ENCODE measurements at places on chromosomes 7 and 10.

DNA sequence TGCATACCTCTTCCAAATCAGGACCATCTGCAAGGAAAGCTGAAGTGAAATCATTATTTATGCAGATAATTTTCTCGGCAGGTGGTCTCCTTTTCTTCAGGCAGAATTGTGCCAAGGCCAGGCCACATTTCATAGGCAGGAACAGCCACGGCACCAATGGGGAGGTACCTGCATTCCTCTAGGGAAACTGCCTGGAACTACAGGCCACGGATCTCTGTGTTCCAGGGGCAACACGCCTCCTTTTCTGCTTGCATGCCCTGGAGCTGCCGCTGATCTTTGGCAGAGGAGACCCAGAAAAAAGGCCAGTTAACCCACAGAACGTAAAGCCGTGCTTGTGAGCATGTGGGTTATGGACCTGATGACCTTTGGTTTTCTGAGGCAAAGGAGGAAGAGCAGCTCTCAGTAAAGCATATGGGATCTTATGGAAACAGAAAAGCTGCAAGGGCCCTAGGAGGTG lies 111.2 kb upstream of the KIAA1217 start:
- no peak for DNase-seq

GRCh38 chr7:1092806-1093501 lies 5.0 kb downstream of the GPER1 start:
- no peak for DNase-seq

DNA sequence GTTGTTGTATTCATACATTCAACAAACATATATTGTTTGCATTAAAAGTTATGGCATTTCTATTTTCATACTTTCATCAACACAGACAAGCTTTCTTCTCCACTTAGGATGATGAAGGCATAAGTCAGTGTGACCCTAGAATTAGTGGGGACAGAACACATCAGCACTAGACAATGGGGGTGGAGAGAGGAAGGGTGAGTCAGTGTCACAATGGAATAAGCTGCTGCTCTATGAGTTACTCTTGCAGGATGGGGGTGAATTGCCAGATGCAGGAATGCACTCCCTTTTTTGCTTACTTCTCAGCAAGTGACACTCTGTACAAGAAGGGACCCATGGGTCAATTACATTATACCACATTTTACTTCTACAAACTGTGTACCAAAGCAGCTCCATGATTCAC lies 74.0 kb downstream of the DGKI start:
- DNase-seq = no peak

DNA sequence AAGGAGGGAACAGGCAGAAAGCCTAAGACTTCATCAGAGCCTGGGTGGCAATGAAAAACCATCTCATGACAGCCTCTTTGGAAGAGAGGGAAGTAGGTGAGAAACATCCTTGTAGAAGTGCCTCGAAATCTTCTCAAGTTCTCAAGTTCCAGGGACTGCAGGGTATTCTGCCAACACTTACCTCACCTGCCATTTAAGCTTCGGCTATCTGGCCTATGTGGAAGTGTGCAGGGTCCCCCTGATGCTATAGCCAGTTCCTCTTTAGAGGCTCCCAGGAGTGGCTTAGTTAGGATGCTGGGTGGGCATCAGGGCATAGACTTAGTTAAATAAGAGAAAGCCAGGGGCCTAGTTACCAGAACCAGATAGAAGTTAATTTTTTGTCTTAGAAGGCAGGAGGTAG lies 27.0 kb downstream of the ABCC2 start:
- no peak for DNase-seq

All from small intestine (tissue), 16 donors.